ENCODE measurements at places on chromosomes 3 and 15.

DNA sequence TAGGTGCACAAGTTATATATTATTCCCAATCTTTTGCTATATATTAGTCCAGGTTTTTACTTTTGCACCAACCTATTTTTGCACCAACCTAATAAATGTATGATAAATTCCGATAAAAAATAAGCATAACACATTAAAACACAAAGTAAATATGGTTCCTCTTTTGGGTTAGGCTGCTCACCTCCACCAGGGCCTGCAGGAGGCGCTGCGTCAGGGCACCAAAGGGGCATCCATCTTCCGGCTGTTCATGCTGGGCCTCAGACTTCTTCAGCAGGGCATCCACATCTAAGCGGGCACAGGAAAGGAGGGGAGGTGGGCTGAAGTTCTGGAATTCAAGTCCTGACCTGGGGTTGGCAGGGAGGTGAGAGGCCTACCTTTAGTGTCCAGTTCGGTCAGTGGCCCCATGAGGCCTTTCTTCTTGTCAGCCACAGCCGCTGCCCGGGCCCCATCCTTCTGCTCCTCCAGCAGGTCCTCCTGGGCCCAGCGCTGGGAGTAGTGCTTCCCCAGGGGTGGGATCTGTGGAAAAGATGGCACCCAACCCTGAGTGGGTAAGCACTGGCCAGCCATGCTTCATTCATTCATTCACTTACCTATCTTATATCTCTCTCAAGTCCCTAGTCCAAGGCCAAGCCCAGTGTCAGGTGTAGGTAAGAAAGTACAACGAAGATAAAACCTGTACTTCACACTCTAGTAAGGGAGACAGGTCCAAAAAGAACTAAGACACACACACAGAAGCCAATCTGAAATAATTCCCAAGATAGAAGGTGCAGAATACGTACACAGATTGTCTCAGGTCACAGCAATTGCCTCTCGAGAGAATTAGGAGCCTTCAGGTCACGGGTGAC, 5.2 kb downstream of the TADA3 start:
- no peak for DNase-seq

DNA sequence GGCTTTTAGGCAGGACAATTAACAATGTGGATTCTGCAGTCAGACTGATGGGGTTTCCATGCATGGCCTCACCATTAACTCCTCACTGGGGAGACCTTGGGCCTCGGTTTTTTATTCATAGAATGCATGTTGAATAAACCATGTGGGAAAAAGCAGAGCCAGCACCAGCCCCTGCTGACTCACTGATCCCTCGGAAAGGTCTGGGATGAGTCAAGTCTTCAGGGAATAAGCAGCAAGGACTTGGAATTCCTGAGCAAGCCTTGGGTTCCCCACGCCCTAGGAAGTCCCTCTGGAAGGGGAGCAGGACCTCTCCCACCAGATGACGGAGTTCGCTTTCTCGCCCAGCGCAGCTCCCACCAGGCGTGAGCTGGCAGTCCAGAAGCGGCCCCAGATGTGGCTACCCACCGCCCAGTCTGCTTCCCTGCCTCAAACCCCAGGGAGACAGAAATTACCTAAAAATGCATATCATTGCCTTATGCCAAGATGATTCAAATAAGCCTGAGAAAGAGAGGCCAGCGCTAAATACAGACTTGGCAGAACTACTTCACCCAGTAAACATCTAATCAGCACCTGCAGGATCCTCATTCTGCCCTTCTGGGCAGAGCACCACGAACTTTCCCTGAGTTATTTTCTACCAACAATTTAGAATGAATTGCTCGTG, 45.4 kb downstream of the BTD start:
- no peak for DNase-seq

- no peak for DNase-seq
Observed at GRCh38 chr3:114205541-114205940, 26.7 kb upstream of the DRD3 start.

- DNase-seq: no peak
Observed at GRCh38 chr3:187889601-187890404, 144.5 kb upstream of the BCL6 start.

DNA sequence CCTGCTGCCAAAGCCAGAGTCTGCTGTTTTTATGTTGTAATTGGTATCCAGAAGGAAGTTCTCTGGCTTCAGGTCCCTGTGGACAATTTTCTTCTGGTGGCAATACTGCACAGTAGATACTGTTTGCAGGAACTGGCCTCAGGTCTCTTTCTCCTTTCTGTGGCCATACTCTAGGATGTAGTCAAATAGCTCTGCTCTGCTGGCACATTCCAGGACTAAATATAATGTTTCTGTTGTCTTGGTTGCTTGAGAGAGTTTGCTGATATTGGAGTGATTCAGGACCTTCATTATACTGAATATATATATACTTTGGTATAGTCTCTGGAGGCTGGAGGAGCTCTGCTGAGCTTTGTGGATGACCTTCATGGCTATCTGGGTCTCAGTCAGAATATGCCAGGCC, 23.1 kb downstream of the RAB7A start:
- DNase-seq: no peak

- DNase-seq: no peak
Observed at GRCh38 chr15:68749365-68749764, 71.3 kb downstream of the ANP32A start.

DNA sequence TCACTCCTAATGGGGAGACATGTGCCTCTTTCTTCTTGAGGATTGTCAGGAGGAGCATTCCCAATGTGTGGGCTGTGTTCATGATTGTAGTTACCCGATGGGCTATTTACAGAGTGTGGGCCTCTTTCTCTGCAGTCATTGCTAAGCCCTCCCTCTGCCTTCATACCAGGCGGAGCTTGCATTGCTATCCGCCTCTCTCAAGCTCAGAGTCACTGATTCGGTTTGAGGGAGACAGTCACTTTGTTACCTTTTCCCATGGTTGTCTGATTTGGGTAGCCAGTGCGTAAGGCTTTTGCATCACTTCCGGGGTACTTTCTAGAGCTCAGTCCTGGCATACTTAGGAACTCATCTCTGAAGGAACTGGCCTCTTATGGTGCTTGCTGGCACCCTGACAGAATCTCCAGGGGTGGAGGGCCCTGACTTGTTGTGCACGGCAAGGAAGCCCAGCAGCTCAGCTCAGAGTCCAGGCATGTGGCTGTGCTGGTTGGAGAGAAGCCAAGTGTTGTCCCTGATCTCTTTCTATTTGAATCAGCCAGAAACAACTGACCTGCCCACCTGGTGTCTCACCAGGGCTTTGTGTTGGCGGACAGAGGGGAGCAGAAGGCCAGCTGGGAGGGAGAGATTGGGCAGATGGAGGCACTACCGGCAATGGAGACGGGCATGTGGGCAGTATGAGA, 79.8 kb downstream of the EPHB1 start:
- no peak for DNase-seq

DNA sequence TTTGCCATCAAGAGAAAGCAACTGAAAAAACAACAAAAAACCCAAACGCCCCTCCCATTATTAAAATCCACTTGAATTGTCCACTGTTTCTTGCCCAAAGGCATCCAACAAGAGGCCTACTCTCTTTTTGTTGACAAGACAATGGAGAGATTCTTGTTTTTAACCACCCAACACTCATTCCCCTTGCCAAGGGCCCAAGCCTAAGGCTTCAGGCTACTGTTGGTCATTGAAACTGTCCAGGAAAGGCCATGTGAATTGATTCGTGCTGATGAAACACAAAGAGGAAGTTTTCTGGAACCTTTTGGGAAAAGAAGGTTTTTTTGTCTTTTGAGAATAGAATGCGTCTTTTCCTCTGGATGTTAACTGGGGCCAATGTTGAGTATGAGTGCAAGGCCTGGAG, 157.4 kb upstream of the PFN2 start:
- no peak for DNase-seq

- no peak for DNase-seq
Observed at GRCh38 chr3:57062101-57062631, 1.7 kb downstream of the SPATA12 start.

GRCh38 chr3:16692486-16693344, 87.5 kb upstream of the DAZL start:
- no peak for DNase-seq

- no peak for DNase-seq
Observed at GRCh38 chr3:141994856-141995255, 118.4 kb downstream of the ATP1B3 start.

GRCh38 chr3:38516669-38517068, 20.5 kb downstream of the EXOG start:
- no peak for DNase-seq

DNA sequence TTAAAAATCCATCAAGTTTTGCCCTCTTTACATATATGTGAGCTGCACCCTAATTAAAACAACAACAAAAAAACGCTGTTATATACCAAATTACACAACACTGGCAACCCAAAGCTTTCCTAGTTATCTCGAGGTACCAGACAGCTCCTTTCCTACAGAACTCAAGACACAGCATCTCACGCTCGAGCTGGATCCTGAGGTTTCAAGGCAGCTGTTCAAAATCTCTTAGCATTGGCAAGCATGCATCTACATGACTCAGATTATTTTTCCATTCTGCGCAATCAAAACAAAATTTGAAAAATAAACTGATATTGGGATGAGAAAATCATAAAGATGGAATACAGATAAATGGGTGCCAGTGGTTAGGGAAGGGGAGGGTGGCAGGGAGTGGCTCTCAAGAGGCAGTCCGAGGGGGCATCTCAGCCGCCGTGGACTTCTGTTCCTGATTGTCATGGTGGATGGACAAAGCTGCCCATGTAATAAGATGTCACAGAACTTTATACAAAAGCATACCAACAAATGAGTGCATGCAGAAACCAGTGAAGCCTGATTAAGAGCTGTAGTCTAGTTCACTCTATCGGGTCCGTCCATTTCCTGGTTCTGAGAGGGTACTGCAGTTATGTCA, 91.5 kb downstream of the ADAMTS17 start:
- no peak for DNase-seq

- DNase-seq: peak; percentile 66
Observed at GRCh38 chr3:132417695-132418411, 551 bp downstream of the DNAJC13 start.

- no peak for DNase-seq
Observed at GRCh38 chr3:11826628-11827265, 19.9 kb downstream of the TAMM41 start.

- peak; percentile 68 for DNase-seq
Observed at GRCh38 chr15:31396881-31397560, 70.4 kb downstream of the KLF13 start.

DNA sequence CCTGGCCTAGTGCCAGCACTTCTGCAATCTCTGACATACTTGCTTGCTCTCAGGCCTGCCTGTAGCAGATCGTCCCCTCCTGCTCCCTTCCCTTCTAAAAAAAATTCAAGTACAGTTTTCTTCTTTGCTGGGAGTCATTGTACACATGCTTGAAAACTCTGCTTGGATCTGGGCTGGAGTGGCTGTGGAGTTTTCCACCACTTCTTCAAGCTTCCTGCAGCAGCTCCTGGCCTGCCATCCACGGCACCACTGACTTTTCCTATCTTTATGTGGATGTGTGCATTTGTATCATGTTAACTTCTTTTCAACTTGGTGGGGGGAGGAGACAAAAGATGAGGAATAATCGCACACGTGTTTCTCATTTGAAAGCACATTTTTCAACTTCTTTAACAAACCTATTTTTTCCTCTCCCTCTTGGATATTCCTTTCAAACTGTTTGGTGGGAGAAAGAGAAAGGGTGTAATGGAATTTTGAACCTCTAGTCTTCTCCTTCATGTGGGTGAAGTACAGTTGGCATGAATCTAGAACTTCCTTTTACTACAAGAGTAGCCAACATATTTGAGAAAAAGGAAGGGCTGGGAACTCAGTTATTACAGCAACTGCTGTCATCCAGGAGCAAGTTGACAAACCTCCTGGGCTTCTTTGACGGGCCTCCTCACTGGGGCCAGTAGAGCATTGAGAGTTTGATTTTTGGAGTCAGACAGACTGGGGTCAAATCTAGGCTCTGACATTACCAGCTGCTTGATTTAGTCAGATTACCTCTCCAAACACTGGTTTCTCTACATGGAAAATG, 61.2 kb upstream of the LRTM1 start:
- no peak for DNase-seq

- DNase-seq: no peak
Observed at GRCh38 chr15:60519218-60519617, 40.3 kb upstream of the ICE2 start.

GRCh38 chr3:6168256-6168655, 692.7 kb upstream of the GRM7 start:
- DNase-seq: no peak

DNA sequence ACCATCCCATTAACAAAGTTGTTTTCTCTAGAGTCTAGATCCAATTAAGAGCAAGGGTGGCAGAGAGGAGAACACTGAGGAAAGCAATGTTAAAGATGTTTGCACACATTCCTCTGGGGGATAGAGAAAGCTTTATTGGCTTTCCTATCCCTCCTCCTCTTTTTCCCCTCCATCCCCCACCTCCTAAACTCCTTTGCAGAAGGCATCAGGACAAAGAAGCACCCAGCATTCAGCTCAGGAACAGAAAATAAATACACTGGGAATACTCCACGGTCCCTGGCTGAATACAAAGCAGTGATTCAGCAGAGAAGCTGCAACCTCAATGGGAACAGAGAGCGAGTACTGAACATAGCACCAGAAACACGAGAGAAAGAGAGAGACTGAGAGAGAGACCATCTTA, 21.9 kb downstream of the LSAMP start:
- DNase-seq: no peak

GRCh38 chr3:35760146-35760545, 120.8 kb downstream of the ARPP21 start:
- DNase-seq: no peak

GRCh38 chr3:150798122-150798618, 35.2 kb upstream of the SIAH2 start:
- no peak for DNase-seq

DNA sequence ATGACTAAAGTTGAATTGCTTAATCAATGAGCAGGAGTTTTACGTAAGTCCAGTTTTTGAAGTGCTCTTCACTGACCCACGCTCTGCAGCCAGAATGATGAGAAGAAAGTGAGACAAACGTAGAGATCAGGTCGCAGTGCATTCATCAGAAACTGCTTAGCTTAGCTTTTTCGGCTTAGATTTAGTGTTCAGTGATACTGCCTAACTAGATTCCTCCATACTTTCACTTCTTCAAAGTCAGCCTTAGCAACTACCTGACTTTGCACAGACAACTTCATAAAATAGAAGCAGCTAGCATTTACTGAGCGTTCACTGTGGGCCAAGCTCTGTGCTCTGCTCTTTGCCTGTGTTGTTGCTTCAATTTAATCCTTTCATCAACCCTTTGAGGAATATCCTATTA, 116.1 kb downstream of the KCNH8 start:
- DNase-seq: no peak
